ENCODE measurements at places on chromosomes 6 and 20. TPM values are rescaled to one million over a fixed set of nuclear protein-coding genes. Genes with fewer than 3 reads are reported as not detected.

- DNase-seq = no peak
These were observed 4.9 kb downstream of the CDH22 start for GRCh38 chr20:46303176-46303956.

DNA sequence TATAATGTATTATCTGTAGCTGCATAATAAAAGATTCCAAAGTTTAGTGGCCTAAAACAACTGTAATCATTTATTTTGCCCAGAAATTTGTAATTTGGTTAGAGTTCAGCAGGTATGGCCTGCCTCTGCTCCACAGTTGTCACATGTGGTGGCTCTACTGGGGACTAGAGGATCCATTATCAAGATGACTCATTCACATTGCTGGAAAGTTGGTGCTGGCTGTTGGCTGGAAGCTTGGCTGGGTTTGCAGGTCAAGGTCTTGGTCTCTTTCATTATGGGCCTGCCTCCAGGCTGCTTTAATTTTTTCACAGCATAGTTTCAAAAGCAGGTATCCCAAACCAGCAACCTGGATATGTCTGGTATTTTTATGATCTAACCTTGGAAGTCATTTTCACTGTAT is 17.6 kb downstream of the TRDN start:
- DNase-seq = no peak

GRCh38 chr20:37986873-37987601 is 46.2 kb downstream of the TTI1 start:
- no peak for DNase-seq

DNA sequence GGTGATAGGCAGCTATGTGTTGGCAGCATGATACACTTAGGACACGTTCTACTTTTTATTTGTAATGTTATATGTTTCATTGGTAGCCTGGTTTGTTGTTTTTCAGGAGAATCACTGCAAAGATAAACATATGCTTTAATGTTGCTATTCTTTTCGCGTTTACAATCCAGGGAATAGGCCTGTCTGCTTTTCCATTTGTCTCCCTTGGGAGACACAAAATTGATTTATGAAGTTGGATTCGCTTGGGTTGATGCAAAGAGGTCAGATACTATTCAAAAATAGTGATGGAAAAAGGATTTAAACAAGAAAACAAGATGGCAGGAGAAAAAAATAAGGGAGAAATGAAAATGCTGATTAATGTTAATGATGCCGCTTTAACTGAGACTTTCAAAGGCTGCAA is 179.5 kb upstream of the SOX4 start:
- no peak for DNase-seq

DNA sequence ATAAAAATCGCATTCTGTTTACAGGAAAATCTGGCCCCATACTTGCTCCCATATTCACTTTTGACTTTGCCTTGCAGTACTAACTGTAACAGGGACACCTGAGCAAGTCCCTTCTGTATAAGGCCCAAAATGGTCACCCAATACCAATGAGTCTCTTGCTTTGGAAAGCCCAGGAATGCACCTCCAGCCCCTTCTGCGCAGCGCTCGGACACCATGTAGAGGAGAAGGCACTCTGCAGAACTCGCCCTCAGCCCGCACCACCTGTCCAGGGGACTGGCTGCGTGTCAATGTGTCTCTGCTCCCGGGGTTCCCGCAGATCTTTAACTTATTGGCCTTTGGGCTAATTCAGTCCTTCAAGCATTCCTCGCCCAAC is 746 bp upstream of the PRND start:
- no peak for DNase-seq

DNA sequence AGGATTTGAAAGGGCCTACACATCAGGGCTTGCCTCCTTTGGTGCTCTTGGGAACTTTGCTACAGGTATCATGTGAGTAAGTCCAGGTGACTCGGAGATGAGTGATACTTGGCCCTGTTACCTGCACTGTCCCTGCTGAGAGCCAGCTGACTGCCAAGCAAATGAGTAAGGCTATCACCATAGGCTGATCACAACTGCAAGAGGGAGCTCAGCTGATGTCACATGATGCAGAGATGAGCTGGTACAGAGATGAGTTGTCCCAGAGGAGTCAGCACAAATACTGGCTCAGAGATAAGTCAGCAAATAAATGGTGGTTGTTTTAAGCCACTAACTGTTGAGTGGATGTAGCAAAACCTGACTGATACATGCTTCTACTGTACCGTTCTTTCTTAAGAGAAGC is 41.4 kb downstream of the LAMP5 start:
- DNase-seq = no peak

GRCh38 chr6:113634352-113635163 is 222.6 kb upstream of the MARCKS start:
- DNase-seq = peak; percentile 9

DNA sequence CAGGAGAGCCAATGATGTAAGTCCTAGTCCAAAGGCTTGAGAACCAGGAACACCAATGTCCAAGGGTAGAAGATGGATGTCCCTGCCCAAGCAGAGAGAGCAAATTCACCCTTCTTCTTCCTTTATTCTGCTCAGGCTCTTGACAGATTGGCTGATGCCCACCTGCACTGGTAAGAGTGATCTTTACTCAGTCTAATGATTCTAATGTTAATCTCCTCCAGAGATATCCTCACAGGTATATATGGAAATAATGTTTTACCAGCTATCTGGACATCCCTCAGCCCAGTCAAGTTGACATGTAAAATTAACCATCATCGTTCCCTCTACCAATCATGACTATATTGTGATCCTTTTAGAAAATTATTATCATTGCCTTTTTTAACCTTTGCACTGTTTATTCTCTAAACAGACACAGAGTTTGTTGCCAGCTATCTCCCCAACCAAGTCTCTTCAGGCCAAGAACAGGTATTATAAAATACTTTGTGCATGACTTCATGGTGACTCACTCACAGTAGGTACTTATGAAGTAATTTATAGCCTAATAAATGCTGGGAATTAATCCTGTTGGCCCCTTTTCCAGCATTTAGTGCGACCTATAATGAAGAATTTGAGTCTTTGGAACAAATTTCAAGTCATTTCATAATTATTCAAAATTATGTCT is 26.2 kb upstream of the TSHZ2 start:
- no peak for DNase-seq

GRCh38 chr20:16224836-16225235 is 348.4 kb downstream of the KIF16B start:
- no peak for DNase-seq

- DNase-seq = peak; percentile 78
These were observed 121.7 kb upstream of the SLC2A12 start for GRCh38 chr6:134173936-134174671.

GRCh38 chr20:774016-774659 is 5.8 kb upstream of the SLC52A3 start:
- no peak for DNase-seq

- DNase-seq = no peak
These were observed 700.0 kb downstream of the RFPL4B start for GRCh38 chr6:113047148-113047547.

DNA sequence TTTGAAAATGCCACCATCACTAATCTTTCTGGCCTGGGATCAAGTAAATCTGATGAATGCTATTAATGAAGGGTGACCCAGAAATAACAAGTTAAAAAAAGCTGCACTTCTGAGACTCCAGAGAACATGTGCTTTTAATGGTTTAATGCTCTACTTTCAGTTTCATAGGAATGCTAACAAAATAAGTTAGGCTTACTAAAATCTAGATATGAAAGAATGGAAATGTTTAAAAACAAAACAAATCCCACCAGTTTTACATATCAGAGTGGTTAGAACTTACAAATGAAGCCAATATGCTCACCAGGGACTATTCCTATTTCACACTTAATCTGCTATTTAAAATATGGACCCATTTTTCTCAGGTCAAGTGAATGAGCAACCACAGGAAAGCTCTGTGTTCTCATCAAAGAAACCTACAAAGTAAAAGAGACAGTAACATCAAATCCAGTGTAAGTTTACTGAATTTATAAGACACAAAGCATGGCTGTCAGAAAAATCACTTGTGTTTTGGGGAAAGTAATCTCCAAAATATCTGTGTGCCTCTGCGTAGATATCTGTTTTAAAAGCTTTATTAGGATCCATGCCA is 40.3 kb downstream of the FYN start:
- no peak for DNase-seq

GRCh38 chr20:17520583-17520982 is 10.6 kb downstream of the BFSP1 start:
- DNase-seq = no peak

GRCh38 chr20:22924046-22924737 is 110.9 kb upstream of the SSTR4 start:
- no peak for DNase-seq

- DNase-seq = peak; percentile 60
These were observed 671 bp downstream of the E2F1 start for GRCh38 chr20:33685328-33686099.

GRCh38 chr20:3446779-3447178 is 24.0 kb upstream of the ATRN start:
- DNase-seq = no peak

GRCh38 chr6:142235272-142235671 is 66.5 kb upstream of the ADGRG6 start:
- DNase-seq = no peak

DNA sequence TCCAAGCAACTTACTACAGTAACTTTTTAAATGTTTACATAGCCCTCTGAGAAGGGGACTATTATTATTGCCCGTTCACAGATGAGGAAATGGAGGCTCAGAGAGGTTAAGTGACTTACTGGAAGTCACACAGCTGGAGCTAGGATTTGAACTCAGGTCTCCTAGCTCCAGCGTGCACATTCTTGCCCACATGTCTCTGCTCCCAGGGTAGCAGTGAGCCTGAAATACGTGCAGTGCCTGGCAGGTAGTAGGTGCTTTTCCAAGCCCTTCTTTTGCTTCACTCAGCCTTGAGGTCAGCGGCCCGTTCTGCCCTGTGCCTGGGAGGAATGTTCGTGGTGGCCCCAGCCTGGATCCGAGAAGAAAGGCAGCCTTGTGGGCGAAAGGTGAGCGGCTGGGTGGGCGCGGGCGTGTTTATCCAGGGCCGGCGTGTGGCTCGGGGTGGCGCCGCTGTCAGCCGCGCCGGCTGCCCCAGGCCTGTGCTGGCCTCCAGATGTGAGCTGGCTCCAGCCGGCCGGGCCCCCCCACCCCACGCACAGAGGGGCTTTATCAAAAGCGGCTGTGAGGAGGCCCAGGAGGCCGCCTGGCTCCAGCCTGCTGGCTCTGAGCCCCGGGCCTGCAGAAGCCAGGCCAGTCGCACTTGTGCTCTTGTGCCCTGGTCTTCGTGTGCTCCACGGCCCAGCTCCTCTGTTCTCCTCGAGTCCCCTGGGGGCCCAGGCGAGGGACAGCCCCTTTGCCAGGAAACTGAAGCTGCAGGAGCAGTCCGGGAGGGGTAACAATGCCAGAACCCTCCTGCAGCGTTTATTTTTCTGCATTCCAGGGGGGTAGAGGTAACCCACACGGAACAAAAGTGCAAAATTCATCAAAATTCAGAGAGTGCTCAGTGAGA is 58.1 kb downstream of the UBE2V1 start:
- DNase-seq = no peak

GRCh38 chr6:137910424-137910834 is 43.4 kb downstream of the TNFAIP3 start:
- DNase-seq = no peak

Gene CST11
- total RNA-seq = not detected

Gene COQ3
- total RNA-seq = 2.5 TPM

Gene MCCD1
- total RNA-seq = not detected

Gene RAET1G
- 0.43 TPM for total RNA-seq

Gene MRPL14
- total RNA-seq = 14.9 TPM

Gene ZNF341
- 5.1 TPM for total RNA-seq

Gene AIG1
- 5.6 TPM for total RNA-seq

Gene OTOR
- total RNA-seq = not detected

Gene DDRGK1
- 47.8 TPM for total RNA-seq
